Stimulated activated effector memory CD8-positive, alpha-beta T cell treated with anti-CD3 and anti-CD28 coated beads, Interleukin-12 subunit alpha, Interleukin-12 subunit beta, amount 100 ng/mL, for 72 hours (primary cell): ENCODE measurements at places on chromosomes 11 and 22.

DNA sequence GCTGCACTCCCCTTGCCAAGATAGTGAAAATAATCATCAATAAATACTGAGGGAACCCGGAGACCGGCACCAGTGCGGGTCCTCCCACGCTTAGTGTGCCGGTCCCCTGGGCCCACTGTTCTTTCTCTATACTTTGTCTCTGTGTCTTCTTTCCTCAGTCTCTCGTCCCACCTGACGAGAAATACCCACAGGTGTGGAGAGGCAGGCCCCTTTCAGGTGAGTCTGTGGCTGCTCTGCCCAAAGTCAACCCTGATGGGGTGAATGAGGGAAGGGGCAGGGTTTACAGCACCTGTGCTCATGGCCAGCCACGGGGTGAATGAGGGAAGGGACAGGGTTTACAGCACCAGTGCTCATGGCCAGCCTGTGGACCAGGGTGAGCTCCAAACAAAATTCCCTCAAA lies 4.7 kb downstream of the BET1L start:
- DNase-seq: no peak

GRCh38 chr11:119978696-119979095 lies 159.2 kb downstream of the TRIM29 start:
- DNase-seq: no peak

- no peak for DNase-seq
These were observed 628.4 kb downstream of the BRD1 start for GRCh38 chr22:49199224-49199623.

- DNase-seq: no peak
These were observed 61.4 kb upstream of the MTMR2 start for GRCh38 chr11:95985174-95985808.

DNA sequence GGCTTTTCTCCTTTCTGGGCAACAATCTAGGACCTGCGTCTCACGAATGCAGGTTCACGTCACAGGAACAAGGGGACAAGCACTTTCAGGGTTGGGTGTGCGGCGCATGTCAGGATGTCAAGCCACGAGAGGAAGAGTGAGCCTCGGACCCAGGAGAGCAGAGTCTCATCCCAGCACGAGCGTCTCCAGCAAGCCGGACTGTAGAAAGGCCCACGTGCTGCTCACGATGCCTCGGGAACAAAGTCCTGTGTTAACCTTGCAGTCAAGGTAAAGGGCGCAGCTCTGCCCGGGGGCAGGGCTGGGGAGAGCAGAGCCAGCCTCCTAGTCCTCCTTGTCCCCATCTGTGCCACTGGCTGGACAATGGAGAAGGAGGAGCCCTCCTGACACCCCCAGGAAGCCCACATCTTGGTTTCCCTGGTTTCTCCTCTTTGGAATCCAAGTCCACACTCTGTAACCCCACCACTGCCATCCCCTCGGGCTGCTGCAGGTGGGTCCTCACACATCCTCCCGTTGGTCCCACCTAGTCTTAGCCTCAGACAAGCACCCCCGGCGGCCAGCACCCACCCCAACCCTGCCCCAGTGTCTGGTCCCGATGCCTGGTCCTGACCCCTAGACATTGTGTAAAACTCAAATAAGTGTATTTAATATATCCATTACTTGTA lies 63.4 kb downstream of the CELSR1 start:
- no peak for DNase-seq

DNA sequence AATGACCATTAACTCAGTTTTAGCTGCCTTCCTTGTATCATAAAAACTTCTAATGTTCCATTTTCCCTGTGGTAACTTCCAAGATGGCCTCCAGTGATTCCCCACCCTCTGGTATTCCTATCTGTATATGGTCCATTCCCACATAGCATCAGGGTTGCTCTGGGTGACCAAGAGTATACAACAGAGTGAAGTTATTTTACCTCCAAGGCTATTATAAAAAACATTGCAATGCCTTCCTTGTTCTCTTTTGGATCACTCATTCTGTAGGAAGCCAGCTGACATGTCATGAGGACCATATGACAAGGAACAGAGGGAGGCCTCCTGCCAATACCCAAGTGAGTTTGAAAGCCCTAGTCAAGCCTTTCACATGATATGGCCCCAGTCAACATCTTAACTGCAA lies 30.1 kb downstream of the ZNF280B start:
- no peak for DNase-seq

GRCh38 chr11:132802947-132803346 lies 729.4 kb downstream of the OPCML start:
- DNase-seq: no peak

DNA sequence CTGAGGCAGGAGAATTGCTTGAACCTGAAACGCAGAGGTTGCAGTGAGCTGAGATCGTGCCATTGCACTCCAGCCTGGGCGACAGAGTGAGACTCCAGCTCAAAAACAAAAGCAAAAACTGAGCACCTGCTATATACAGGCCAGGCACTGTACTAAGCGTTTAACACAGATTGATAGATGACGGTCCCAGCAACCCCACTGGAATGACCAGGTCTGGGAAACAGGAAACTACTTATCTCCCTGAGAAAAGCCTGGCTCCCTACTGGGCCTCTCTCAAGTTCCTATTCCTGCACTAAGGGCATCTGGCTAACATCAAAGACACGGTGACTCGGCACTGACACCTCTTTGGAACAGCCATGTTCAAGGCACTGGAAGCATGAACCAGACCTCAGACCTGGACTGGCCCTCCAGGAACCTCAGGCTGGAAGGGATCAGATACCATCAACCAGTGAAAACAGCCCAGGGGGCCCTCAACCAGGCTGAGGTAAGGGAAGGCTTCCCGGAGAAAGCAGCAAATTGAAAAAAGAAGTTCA lies 16.6 kb downstream of the ARAP1 start:
- no peak for DNase-seq

DNA sequence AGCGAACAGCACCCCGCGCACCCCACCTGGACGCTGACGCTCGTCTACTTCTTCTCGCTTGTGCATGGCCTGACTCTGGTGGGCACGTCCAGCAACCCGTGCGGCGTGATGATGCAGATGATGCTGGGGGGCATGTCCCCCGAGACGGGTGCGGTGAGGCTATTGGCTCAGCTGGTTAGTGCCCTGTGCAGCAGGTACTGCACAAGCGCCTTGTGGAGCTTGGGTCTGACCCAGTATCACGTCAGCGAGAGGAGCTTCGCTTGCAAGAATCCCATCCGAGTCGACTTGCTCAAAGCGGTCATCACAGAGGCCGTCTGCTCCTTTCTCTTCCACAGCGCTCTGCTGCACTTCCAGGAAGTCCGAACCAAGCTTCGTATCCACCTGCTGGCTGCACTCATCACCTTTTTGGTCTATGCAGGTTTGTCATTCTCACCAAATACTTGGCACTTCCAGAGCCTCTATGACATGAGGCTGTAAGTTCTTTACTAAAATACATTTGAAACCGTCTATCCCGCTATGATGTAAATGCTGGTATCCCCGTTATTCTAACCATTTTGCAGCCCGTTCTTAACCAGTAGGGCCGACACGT lies 535 bp downstream of the AQP11 start:
- no peak for DNase-seq

DNA sequence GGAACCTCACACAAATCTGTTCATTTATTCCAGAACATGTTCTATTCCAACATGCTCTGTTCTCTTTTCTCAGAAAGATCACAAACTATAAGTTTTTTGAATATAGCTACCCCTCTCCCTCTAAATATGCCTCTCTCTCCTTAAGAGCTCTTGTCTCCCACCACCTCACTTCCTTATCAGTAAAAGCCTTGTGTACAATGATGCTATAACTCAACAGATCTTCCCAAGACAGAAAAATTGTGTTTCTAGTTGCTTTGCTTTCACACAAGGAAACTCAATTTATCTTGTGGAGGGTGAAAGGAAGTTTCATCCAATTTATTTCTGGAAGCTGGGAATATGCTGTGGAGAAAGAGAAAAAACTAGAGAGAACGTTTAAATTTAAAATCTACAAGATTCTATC lies 64.4 kb downstream of the FAM76B start:
- DNase-seq: no peak

DNA sequence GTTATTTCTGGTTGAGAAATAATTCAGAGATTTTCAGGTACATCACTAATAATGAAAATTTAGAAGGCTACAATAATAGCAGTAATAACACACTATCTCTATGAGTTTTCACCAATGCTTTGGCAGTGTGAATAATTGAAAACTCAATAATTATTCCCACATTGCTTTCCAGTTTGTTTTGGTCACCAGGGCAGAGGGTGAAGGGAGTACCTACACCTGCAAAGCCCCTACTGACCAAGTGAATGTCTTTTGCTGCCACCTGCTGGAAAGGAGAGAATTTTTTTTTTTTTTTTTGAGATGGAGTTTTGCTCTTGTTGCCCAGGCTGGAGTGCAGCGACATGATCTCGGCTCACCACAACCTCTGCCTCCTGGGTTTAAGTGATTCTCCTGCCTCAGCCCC lies 3.2 kb downstream of the NELL1 start:
- DNase-seq: no peak

- no peak for DNase-seq
These were observed 164.0 kb downstream of the MN1 start for GRCh38 chr22:27637604-27638003.

- no peak for DNase-seq
These were observed 31.0 kb downstream of the PACS1 start for GRCh38 chr11:66101066-66101464.

DNA sequence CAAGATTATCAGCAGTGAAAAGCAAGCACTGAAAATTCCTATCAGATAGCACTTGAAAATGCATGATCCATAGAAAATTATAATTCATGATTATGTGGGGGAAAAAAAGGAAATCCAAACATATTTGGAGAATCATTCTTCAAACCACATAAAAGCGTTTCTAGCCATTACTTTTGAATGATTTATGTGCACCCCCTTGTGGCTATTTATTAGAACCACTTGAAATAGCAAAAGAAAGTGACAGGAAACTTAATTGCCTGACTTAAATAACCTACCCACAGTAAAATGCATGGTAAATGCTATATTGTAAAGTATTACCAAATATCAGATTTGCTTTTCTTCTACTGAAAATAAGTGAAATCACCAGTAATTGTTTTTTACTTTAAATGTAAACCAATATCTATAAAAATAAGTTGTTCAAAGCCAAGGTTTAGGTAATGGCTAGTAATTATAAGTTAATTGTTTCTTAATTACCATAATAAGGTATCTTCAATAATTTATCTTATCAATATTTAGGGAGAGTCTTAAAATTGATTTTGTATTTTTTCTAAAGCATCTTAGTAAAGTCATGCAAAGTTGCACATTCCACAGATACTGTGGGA lies 168.5 kb downstream of the ARHGAP42 start:
- no peak for DNase-seq

DNA sequence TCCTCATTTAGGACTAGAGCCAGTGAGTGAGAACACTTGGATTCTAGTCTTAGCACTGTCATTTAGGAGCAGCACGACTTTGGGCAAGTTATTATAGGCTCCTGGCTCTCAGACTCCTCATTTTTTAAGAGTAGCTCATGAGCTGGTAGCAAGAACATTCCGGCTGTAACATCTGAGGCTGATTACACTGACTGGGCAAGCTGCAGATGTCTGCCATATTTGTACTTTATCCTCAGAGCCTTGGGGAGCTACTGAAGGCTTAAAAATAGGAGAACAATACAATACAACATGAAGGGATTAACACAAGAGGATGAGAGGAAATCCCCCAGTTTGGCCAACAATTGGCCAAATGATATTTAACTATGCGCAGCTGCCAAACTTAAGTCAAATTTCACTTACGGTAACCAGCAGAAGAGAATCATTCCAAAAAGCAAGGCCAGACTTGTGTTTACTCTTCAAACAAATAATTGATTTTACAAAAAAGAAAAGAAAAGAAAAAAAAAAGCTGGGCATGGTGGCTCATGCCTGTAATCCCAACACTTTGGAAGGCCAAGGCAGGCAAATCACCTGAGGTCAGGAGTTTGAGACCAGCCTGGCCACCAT lies 113.1 kb upstream of the ARHGAP42 start:
- DNase-seq: no peak

GRCh38 chr22:30893434-30894370 lies 74.9 kb downstream of the MORC2 start:
- DNase-seq: no peak

GRCh38 chr11:6327806-6328205 lies 7.5 kb upstream of the CAVIN3 start:
- no peak for DNase-seq

GRCh38 chr11:105670811-105671210 lies 60.9 kb downstream of the GRIA4 start:
- DNase-seq: no peak

DNA sequence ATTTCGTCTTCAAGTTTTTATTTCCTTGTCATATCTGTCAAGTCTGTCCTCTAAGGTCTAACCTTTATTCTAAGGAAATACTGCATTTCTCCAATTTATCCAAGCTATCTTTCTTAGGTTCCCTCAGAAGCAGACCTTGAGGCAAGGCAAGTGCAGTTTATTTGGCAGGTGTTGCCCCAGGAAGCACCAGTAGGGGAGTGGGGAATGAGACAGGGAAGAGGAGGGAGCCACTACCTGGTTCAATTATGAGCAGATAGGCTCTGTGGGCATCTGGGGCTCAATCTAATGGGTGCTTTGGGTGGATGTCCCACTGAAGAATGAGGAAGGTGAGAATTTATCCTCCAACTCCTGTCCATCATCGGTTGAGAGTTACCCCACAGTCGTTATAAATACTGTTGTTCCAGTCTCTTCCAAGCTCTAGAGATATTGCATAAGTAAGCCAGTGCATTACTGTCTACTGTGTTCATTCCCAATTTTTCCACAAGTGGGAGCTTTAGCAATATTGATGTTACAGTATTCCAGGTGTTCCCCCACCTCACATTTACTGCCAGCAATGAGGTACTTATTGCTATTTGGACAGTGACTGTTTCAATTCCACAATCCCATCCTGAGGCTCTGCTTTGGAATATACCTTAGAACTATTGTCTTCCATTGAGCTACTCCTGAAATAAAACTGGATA lies 154.9 kb upstream of the CEP126 start:
- no peak for DNase-seq

GRCh38 chr11:100687630-100688395 lies 725 bp downstream of the ARHGAP42 start:
- DNase-seq: no peak

GRCh38 chr11:10072142-10072541 lies 221.9 kb downstream of the SBF2 start:
- no peak for DNase-seq

GRCh38 chr11:112886434-112887370 lies 74.5 kb upstream of the NCAM1 start:
- no peak for DNase-seq

DNA sequence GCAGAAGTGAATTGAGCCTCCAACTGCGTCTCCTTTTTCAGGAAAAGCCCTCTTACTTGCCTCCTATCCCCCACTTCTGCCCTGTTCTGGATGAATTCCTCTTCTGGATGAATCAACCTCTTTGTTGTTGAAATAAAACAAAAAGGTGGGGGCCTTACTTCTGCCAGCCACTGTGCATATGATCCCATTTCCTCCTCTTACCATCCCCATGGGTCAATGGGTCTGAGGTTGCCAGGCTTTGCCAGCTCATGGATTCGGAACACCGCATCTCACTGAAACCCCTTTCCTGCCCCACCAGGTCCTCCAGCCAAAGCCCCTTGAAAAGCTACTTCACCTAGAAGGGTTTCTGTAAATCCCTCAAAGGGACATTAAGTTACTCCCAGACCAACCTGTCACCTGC lies 3.7 kb upstream of the CHST1 start:
- DNase-seq: no peak
